ENCODE measurements at places on chromosomes 5 and 9.

- peak; percentile 51 for DNase-seq
Observed at GRCh38 chr5:34923694-34924461, 5.5 kb upstream of the DNAJC21 start.

- no peak for DNase-seq
Observed at GRCh38 chr9:113548221-113549041, 84.9 kb downstream of the RGS3 start.

GRCh38 chr9:104905153-104905901 lies 22.6 kb downstream of the ABCA1 start:
- no peak for DNase-seq

GRCh38 chr5:169970339-169970738 lies 10.0 kb downstream of the INSYN2B start:
- no peak for DNase-seq

DNA sequence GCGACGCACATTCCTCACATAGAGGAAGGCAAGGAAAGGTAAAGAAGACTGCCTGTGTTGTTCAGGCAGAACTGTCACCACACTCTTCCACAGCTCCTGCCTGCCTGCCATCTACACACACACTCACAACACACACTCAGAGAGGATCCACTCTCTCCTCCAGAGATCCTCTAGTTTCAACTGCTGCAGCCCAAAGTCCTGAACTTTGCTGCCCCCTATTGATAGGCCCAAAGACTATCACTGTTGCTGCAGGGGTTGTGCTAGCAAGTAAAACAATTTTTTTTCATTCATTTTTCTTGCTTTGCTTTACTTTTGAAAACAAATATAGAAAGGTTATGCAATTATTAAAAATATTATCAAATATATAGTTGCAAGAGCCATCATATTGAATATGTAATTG lies 5.9 kb upstream of the CFAP90 start:
- DNase-seq: peak; percentile 56

- DNase-seq: no peak
Observed at GRCh38 chr9:36207016-36207415, 16.3 kb downstream of the CLTA start.

DNA sequence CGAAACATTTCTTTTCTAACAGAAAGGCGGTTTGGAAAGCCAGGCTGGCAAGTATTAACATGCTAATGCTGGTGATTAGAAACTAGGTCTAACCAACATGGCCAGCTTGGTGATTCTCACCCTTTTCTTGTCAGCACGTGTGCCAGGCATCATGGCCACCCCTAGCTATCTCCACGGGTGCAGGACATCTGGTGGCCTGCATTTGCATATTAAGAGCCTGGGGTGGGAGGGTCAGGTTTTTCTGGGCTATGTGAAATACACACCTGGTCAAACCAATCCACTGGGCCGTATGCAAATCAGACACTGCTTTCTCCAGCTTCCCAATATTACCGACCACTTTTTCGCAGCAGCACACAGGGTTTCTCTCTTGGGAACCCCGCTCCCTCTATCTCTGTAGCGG lies 612.1 kb downstream of the PTPRD start:
- no peak for DNase-seq

DNA sequence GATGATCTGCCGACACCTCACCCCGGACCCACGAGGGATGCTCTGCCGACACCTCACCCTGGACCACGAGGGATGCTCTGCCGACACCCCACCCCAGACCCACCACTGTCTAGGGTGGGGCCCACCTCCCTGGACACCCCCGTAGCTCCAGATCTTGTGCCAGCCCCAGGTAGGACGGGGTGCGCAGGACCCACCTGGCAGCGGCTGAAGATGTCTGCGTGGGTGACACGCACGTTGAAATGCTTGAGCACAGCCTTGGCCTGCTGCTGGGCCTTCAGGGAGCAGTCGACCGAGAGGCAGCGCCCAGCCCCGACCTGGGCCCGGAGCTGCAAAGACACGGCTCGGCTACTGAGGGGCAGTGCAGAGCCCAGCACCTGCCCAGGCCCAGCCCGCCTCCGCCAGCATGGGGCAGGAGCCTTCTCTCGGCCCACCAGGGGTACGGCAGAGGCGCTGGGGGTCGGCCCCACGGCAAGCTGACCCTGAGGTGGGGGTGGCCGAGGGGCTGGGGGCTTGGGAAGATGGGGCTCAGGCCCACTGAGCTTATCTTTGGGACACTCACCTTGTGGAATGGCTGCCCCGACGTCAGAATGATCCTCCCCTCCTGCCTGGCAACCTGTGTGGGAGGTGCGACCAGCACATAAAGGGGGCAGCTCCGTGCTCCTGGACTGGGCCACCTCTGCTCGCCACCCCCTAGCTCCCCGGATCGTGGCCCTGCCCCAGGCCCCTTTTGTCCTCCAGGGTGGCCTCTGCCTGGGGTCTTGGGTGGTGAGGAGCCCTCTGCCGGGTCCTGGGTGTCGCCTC lies 21.7 kb upstream of the NRARP start:
- no peak for DNase-seq

DNA sequence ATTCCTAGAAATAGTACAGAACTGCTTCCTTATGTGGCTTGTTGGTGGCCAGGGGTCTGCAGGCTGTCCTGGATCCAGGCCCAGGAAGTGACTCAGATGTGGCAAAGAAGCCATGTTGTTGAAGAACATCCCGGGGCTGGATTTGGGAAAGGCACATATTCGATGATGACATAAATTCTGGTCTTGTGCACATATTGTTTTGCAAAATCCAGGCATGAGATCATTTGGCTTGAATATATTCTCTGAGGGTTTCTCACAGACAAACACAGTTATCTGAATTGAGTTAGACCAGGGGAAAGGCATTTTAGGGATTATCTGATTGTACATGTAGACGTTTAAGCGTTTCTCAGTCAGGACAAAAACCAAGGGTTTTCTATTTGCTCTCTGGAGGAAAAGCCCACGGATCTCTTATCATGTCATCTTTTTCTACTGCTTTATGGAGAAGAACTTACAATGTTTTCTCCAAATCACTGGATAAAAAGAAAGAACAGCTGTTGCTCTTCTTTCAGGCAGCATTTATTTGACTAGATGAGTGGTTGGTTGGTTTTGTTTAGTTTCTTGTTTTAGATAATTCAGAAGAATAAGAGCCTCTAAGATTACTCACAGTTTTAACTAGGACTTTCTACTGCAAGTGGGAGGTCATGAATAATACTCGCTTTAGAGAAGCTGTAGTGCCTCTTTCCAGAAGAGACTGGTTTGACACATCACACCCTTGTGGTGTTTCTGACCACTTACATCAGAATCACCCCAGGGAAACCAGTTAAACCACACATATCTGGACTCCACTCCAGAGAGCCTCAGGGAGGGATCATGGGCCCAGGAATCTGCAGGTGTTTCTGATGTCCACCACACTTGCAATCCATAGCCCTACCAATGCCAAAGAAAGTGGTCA lies 29.5 kb upstream of the LHFPL2 start:
- no peak for DNase-seq

- no peak for DNase-seq
Observed at GRCh38 chr5:109762821-109763220, 73.1 kb downstream of the MAN2A1 start.

DNA sequence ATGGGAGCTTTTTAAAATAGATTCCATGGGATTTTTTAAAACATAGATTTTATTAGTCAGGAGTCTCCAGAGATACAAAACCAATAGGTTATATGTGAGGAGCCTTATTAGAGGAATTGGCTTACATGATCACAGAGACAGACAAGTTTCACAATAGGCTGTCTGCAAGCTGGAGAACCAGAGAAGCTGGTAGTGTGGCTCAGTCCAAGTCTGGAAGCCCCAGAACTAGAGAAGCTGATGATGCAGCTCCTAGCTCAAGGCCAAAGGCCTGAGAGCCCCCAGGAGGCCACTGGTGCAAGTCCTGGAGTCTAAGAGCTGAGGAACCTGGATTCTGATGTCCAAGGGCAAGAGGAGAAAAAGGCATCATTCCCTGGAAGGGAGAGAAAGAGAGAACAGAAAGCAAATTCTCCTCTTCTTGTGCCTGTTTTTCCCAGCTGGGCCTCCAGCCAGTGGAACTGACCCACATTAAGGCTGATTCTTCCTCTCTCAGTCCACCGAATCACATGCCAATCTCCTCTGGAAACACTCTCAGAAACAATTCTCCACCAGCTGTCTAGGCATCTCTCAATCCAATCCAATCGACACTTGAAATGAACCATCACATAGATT lies 59.3 kb downstream of the AHRR start:
- DNase-seq: no peak

DNA sequence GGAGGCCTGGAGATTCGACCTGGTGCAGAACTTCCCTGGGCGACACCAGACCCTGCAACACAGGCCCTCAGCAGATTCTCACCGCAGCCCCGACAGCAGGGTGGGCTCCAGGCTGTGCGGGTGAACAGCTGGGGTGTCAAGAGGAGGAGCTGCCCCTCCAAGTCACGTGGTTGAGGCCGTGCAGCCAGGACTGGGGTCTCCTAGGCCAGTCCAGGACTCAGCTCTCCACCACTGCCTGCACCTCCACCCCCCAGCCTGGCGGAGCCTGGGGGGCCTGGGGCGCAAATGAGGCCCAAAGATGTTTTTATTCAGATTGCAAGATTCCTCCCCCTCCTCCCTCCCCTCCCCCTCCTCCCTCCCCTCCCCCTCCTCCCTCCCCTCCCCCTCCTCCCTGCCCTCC lies 9.2 kb upstream of the AGPAT2 start:
- DNase-seq: no peak

DNA sequence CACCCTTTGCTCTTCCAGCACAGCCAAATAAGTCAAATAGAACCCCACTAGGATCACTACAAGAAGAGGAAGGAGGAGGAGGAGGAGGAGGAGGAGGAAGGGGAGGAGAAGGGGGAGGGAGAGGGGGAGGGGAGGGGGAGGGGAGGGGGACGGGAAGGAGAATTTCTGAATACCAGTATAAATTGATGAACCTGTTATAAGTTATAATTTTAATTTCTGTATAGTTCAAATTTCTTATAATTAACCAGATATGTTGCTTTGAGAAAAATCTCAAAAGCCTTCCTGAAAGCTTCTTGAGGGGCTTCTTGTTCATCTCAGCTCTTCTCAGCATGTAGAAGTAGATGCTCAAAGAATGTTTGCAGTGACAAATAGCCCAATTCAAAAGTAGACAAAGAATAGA lies 15.0 kb upstream of the ADRA1B start:
- DNase-seq: no peak

GRCh38 chr9:86298873-86299272 lies 16.5 kb upstream of the ISCA1 start:
- DNase-seq: no peak

DNA sequence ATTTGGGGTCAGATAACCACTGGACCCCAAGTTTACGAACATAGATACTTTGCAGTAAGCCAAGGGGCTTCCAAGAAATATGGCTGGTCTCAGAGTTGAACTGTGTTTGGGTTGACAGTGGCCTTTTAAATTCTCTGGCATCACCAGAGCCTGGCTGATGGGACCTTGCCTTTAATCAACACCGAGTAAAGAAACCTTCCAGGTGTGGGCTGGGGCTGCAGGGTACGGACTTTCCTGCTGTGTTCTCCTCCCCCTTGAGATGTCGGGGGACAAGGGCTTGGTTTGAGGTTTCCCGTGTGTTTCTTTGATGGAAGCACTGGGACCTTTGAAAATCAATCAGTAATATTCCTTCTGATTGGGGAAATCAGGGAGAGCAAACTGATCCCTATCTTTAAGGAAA lies 140.1 kb downstream of the MTX3 start:
- no peak for DNase-seq

- no peak for DNase-seq
Observed at GRCh38 chr5:180396926-180397325, 43.8 kb upstream of the GFPT2 start.

- no peak for DNase-seq
Observed at GRCh38 chr9:93486268-93486667, 32.9 kb upstream of the FAM120AOS start.

- no peak for DNase-seq
Observed at GRCh38 chr9:23695572-23695971, 130.5 kb downstream of the ELAVL2 start.

- no peak for DNase-seq
Observed at GRCh38 chr5:97443740-97444139, 260.7 kb upstream of the RIOK2 start.

DNA sequence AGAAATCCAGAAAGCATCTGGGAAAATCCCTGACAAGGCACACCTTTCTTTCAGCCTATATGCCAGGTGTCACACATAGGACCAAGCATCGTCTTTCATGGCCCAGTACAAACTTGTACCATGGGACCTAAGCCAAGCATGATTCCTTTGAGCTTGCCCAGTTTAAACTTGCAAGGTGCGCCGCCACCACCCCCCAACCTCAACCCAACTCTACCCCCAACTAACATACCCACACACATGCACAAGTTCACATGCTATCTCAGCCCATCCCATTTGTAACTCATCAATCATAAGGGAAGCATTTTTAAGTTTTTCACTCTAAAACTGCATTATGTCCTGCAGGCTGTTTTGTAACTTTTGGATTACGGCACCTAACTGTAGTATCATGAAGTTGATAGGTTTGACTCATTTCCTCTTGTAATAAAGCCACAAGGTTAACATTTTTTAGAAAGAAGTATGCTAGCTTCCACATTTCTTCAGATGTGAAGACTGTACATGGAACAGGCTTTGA lies 145.9 kb upstream of the FST start:
- DNase-seq: no peak

GRCh38 chr5:71751422-71751821 lies 32.3 kb downstream of the CARTPT start:
- DNase-seq: no peak

GRCh38 chr5:59955241-59955640 lies 61.7 kb upstream of the PDE4D start:
- no peak for DNase-seq

GRCh38 chr9:117677572-117677971 lies 26.6 kb upstream of the TLR4 start:
- no peak for DNase-seq

Data from CD4-positive, alpha-beta T cell treated with Interleukin-4 for 4 hours (primary cell).